ENCODE measurements at places on chromosomes 2 and 18. TPM values are rescaled to one million over a fixed set of nuclear protein-coding genes. Genes with fewer than 3 reads are reported as not detected.

SLC23A3 gene
- 1.7 TPM for total RNA-seq

NYAP2 gene
- total RNA-seq: not detected

RHOB gene
- total RNA-seq: 171 TPM

MPPE1 gene
- total RNA-seq: 23.6 TPM

CDH20 gene
- 0.28 TPM for total RNA-seq

MYOM1 gene
- 0.38 TPM for total RNA-seq

KCNJ13 gene
- total RNA-seq: not detected

FTCDNL1 gene
- 2.1 TPM for total RNA-seq

DLX1 gene
- total RNA-seq: 2.1 TPM

TMEM163 gene
- total RNA-seq: not detected

COLEC12 gene
- total RNA-seq: 10.1 TPM

ZFP36L2 gene
- 3.9 TPM for total RNA-seq

MYL1 gene
- not detected for total RNA-seq

ZSWIM2 gene
- under 0.01 TPM for total RNA-seq

SP100 gene
- total RNA-seq: 140 TPM

CAVIN2 gene
- total RNA-seq: 41.2 TPM

PROKR1 gene
- not detected for total RNA-seq

IGFBP2 gene
- total RNA-seq: 219 TPM

SCYGR2 gene
- not detected for total RNA-seq

Measured in regular cardiac myocyte (primary cell).